Fibroblast of upper back skin (primary cell): ENCODE measurements at places on chromosomes 1 and 21.

GRCh38 chr1:230441183-230442029 is 15.3 kb upstream of the PGBD5 start:
- no peak for DNase-seq

DNA sequence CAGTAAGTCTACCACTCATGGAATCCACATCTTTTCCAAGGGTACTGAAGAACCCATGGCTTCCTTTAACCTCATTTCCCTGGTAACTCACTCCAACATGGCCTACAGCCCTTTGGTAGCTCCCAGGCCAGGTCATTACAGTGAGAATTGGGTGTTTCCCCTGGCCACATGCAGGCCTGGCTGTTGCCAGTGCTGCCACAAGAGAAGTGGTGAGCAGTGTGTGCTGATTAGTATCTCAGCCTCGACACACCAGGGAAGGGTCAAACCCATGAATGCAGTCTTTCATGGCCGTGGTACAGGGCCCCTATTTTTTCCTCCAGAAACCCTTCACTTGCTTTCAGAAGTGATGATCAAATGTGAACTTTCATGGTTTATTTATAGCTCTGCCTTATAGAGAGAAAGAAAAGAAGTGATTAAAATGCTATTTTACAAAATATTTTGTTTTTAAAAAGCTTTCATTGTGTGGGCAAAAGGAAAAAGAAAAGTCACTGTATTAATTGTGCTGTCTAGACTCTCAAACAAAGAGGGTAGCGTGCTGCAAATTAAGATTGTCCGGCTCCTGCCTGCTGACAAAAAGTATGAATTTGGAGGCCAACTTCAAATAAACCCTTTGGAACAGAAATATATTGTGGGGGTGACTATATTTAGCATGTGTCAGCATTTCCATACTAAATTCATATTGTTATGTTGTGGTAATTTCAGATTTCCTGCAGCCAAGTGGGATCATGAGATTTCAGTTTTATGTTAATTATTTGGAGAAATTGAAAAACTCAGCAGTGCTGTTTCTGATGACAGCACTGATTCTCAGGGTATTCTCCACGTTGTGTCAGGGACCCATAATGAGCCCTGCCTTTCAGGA is 62.0 kb upstream of the HOOK1 start:
- DNase-seq = no peak

DNA sequence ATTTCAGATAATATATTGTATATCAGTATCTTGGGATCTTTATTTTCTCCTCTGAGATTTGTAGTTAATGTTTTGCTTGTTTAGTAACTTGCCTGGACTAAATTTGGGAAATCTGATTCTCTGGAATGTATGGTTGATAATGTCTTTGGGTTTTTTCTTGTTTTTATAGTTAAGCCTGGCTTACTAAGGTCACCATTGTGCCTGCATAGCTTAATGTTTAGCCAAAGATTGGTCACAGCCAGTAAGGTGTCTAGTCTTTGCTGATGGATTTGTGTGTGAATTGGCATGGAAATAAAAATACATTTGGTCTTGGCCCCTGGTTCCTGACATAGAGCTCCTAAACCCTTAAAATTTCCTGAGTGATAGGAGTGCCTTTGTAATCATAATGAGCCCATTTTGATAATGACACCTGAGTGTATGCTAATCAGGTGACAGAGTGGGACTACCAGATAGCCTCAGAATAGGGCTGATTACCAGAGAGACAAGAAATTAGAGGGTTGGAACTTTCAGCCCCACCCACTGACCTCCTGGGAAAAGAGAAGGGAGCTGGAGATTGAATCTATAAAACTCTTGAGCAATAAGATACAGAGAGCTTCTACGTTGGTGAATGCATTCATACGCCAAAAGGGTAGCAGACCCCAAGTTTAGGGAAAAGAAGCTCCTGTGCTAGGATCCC is 47.9 kb upstream of the NUF2 start:
- DNase-seq = no peak

- DNase-seq = peak; percentile 92
Measured at GRCh38 chr21:28805885-28806284, 186.8 kb downstream of the LTN1 start.

GRCh38 chr1:113242481-113242880 is 147.8 kb upstream of the MAGI3 start:
- DNase-seq = no peak
